ENCODE measurements at places on chromosomes 4 and X.

DNA sequence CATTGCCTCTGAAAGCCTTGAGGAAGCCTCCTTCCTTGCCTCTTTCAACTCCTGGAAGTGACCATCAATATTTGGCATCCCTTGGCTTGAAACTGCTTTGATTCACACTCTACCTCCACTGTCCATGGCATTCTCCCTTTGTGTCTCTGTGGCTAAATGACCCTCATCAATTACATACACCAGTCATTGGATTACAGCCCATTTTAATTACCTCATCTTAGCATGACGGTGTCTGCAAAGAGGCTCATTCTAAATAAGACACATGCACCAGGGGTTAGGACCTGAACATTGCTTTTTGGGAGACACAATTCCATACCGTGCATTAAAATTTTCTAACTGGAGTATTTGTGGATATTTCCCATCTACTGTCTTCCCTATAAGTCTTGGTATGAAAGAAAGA is 60.7 kb upstream of the FAM9A start:
- no peak for DNase-seq

- DNase-seq: no peak
These were observed 58.4 kb upstream of the HS3ST1 start for GRCh38 chr4:11487139-11487538.

GRCh38 chrX:115364670-115365069 is 75.2 kb downstream of the LUZP4 start:
- no peak for DNase-seq

GRCh38 chr4:34281826-34282225 is 1962.5 kb downstream of the ARAP2 start:
- no peak for DNase-seq

- DNase-seq: no peak
These were observed 33.2 kb downstream of the HMX1 start for GRCh38 chr4:8838296-8838960.

Measured in CD14-positive monocyte (primary cell).